ENCODE measurements at places on chromosomes 6 and 20.

DNA sequence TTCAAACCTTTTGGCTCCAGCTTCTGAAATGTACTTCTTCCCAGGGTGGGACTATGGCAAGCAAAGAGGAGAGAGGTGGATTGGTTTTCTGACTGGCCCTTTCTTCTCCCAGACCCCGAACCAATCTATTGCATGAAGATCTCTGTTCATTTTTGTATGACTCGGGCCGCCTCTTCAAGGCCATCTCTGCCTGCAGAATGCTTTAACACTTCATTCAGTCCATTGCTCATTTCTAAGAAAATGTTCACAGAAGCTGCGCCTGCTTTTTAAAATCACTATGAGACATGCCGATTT is 1.6 kb downstream of the VGLL2 start:
- DNase-seq: no peak

- no peak for DNase-seq
These were observed 10.4 kb downstream of the PLCG1 start for GRCh38 chr20:41147767-41148191.

DNA sequence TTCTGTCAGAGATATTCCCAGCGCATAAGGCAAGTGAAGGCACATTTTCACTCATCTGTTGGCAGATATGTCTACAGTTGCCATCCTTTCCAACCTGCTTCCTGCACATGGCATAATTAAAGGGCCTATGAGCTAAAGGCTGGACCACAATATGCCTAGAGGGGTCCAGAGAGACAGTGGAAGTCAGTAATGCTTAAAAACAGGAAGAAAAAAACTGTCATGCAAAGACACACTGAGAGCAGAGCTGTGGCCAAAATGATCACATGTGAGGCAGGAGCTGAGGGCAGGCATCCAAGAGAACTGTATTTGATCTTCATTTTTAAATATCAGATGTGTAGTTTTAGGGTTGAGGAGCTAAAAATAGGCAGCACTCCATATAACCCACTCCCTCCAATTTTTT is 125.0 kb upstream of the BACH2 start:
- no peak for DNase-seq

- DNase-seq: no peak
These were observed 11.3 kb upstream of the MAPRE1 start for GRCh38 chr20:32808438-32808837.

- DNase-seq: no peak
These were observed 32.7 kb upstream of the TFB1M start for GRCh38 chr6:155346957-155347356.

GRCh38 chr6:35948725-35949124 is 27.8 kb upstream of the SRPK1 start:
- DNase-seq: no peak

DNA sequence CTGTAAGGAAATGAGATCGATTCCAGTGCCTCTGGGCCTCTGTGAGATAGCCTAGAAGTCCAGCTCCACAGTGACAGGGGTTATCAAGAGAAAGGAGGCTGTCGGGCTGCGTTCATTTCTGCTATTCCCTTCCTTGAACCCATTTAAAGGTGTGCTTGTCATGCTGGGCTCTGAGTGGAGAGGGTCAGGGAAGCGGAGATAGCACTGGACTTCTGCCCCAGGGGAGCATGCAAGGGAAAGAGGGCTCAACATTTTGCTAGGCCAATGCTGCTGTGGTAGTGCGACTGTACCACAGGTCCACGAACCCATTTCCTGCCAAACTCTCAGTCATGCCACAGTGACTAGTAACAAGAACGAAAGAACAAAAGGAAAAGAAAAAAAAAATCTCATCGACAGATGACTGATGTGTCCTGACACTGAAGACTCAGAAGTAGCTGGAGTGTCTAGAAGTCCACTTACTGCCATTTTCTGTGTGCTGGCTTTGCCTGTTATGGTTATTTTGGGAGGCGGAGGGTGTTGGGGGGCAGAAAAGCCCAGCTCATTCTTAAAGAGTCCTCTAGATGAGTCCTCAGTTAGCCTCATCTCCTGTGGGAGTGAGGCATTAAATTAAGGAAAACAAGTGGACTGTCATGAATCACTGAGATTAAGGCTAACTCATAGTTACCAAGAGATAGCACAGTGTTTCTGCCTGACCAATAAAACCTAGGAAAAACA is 8.1 kb downstream of the NEDD9 start:
- no peak for DNase-seq

DNA sequence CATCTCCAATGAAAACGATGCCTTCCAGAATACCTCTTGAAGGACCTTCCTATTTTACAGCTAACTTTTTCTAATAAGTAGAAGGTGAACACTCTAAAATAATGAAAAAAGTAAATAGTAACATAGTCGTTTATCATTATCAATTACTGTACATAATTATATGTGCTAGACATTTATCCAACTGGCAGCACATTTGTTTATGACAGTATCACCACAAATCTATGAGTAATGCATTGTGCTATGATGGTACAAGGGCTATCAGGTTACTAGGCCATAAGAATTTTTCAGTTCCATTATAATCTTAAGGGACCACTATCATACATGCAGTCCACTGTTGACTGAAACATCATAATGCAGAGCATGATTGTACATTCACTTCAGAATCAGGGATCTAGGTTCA is 68.4 kb downstream of the ATG5 start:
- no peak for DNase-seq

GRCh38 chr20:56442389-56443365 is 25.8 kb upstream of the RTF2 start:
- DNase-seq: no peak

DNA sequence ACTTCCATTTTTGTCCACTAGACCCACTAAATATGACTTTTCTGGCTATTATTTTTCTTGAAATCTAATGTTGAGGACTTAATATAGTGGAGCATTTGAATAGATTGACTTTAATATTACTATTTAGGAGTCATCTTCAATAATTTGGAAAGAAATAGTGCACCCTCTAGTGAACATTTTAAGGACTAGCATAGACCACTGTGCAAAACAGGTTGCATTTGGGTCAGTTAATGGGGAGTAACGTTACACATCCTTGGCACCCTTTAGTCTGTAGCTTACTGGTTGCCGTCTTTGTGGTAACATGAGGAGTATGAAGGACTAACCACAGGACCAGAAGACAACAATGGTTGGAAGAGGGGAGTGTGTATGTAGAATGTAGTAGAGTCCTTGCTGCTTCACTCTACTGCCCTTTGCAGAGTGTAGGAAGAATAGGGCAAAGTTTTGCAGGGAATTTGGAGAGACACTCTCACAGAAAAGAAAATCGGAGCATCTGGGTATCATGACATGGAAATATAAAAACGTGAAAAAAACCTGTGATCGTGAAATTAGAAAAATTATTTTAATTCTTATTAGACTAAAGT is 25.2 kb downstream of the RFPL4B start:
- DNase-seq: no peak

All from GM12864 (cell line).